Fibroblast of pulmonary artery (primary cell): ENCODE measurements at places on chromosomes 12 and 14.

- no peak for DNase-seq
Measured at GRCh38 chr12:106328735-106329134, 26.2 kb downstream of the TCP11L2 start.

- DNase-seq = peak; percentile 43
Measured at GRCh38 chr14:83556746-83557453, 1973.0 kb upstream of the FLRT2 start.

GRCh38 chr14:53741479-53742232 is 215.0 kb downstream of the BMP4 start:
- DNase-seq = no peak

DNA sequence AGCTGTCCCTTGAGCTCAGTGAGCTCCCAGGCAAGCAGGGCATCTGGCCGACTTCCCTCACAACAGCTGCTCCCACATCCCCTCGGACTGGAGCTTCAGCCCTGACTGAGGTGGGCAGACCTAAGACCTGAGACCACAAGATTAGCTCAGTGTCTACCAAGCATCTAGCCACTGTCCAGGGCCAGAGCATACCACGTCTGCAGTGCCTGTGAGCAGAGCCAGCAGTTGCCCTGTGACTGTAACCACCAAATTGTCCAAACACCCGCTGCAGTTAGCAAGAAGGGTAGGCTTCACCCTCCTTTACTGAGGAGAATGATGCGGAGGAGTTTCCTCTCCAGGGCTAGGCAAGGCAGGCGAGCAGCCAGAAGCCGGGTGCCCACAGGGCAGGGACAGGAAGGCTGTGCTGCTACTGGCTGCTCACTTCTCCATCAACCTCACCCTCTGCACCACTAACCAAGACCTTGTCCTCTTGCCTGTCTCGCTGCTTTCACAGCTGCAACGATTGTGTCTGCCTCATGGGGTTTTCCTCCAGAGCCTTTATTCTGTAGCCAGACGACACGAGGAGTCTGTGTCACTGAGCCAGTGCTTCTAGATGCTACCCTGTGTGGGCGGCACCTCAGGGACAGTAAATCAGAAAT is 53.9 kb downstream of the ANAPC7 start:
- peak; percentile 33 for DNase-seq

DNA sequence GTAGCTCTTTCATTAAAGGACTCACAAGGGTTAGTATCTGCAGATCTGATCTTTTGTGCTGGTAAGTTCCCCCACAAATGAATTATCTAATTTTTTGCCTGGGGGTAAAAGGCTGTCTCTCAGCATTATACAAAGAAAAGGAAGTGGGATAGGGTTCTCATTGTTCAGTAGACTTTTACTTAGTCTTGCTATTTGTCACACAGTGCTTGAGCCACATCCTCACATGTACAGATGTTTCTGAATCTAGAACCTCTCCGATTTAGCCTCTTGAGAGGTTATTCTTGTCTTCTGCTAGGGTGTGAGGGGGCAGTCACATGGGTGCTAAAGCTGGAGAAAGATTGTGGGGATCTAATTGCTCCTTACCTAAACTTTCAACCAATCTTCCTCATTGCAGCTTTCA is 93.0 kb downstream of the SLC41A2 start:
- DNase-seq = no peak

DNA sequence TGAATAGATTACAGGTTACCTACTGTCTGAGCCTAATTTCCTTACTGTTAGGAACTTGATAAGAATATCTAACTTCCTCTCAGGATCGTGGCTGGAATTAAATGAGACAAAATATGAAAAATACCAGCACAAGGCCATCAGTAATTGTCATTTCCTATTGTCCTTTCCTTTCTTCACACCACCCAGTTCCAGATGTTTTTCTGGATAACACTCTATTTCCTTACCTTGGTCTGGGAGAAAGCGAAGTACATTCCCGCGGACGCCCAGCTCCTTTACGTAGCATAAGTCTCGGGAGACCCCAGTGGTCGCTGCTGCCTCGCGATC is 376 bp downstream of the GDF3 start:
- DNase-seq = no peak

DNA sequence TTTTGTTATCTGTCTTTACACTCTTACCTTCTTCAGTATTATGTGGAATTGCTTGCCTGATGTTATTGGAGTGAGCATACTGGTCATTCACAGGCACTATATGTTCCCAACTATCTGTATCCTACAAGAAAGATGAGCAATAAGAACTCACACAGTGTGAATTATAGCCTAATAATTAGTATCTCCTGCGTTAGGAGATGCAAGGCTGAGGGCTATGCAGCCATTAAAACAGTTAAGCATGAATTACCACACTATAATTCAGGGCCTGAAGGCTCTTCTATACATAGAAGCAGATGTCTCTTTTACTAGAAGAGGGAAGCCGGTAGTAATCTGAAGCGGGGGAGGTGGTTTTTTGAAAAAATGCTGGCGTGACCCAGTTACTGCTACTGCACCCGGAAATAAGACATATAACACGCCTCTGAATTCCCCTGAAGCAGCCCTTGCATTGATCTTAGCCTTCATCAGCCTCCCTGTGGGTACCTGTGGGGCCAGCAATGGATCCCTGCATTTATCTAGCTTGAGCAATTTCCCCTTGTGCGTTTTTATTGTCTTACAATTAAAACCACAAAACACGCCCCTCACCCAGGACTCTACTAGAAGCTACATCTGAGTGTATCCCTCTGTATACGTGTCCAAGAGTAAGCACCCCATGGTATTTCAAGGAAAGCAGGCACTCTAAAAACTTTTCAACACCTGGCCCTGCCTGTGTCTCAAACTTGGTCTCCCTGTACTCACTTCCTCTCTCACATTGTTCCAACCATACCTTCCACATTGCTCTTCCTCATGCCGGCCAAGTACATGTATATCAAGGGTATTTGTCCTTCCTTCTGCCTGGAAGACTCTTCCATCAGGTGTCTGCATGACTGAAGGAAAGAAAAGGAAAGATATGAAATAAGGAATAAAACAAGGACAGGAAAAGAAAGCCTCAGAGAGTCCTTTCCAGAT is 210.9 kb upstream of the ARID2 start:
- DNase-seq = no peak

DNA sequence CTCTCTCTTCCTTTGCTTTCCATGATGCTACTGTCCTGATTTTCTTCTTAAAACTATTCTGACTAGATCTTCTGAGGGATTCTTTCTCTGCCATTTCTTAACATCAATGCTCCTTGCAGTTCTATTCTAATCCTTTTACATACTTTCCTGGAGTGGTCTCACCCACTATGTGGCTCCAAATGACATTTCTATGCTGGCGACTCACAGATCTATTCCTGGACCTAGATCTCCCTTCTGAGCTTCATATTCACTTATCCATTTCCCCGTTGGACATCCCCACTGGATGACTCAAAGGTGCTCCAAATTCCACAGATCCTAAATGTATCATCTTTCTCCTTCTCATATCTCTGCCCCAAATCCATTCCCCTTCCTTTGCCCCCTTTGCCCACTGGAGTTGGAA is 4.1 kb downstream of the TEP1 start:
- no peak for DNase-seq

DNA sequence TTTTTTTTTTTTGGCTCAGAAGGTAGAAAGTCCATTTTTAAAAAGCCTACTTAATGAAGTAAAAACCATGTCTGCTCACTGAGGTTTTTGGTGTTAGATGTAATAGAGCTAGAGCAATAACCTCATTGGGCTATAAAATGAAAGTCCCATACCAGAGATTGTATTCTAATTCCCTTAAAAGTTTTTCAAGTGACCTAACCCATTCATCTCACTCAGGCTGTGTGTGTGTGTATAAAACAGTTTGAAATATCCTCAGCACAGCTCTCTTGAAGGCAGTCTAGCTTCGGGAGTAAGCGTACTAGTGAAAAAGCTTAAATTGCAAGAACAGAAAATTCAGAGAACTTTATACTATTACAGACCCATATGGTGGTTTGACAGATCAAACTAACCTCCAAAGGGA is 313.8 kb downstream of the CEP128 start:
- DNase-seq = no peak

- DNase-seq = peak; percentile 7
Measured at GRCh38 chr12:98754095-98754494, 109.0 kb downstream of the APAF1 start.

DNA sequence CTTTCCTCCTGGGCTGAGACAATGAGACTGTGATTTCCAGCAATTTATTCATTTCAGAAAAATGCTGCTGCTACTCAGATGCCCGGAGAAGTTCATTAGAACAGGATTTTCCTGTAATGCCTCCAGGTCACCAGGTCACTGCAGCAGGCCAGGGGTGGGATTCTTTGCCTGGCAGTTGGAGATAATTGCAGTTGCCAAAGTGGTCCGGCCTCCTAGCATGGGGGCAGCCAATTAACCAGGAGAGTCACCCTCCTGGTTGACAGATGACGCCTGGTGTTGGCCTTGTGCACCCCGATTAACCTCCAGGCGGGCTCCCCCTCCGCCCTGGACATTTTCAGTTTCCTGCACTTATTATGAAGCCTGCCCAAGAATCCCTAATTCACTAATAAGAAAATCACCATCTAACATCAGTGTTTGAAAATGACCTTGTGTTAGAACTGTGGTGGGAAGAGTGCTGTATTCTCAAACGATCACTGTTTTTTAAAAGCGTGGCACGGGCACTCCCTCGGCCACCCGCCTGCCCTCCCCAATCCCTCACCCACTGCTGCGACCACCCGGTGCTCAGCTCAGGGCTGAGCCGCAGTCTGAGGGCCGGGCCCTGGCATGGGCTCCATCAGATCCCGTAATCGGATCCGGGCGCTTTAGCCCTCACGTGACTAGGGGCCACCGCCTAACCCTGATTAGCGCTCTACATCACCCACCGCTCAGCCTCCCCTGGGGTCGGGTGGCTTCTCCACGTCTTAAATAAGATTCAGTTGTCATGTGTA is 12.9 kb downstream of the RIMBP2 start:
- no peak for DNase-seq

DNA sequence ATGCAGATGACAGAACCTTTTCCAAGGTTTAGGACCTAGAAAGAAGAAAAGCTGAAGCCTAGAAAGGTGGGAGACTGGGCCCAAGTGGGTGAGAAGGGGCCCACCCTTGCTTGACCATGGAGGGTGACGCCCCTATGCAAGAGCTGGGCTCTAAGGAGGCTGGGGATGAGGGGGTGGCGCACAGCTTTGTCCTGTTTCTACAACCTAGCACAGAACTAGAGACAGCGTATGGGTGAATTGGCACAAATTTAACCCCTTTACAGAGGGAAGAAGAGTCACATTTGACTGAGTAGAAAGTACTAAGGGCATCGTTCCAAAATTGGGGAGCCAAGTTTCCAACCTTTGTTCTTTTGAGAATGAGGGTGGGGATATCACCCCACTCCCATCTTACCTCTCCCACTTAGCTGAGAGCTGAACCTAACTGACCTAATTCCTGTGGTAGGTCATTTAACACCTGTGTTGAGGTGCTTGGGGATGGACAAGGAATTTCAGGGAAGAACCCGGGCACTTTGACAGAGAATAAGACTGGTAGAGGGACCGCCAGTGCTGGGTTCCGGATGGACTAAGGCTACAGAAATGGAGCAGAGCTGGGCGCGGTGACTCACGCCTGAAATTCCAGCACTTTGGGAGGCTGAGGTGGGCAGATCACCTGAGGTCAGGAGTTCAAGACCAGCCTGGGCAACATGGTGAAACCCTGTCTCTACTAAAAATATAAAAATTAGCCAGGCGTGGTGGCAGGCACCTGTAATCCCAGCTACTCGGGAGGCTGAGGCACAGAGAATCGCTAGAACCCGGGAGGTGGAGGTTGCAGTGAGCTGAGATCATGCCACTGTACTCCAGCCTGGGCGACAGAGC is 5.2 kb downstream of the NFKBIA start:
- peak; percentile 51 for DNase-seq

- no peak for DNase-seq
Measured at GRCh38 chr14:101859538-101859902, 98.0 kb downstream of the PPP2R5C start.

- peak; percentile 3 for DNase-seq
Measured at GRCh38 chr14:94775091-94775870, 5.4 kb upstream of the GSC start.

GRCh38 chr14:57502586-57503254 is 9.1 kb upstream of the CCDC198 start:
- peak; percentile 16 for DNase-seq

GRCh38 chr12:2076196-2076570 is 23.4 kb downstream of the CACNA1C start:
- DNase-seq = peak; percentile 41

DNA sequence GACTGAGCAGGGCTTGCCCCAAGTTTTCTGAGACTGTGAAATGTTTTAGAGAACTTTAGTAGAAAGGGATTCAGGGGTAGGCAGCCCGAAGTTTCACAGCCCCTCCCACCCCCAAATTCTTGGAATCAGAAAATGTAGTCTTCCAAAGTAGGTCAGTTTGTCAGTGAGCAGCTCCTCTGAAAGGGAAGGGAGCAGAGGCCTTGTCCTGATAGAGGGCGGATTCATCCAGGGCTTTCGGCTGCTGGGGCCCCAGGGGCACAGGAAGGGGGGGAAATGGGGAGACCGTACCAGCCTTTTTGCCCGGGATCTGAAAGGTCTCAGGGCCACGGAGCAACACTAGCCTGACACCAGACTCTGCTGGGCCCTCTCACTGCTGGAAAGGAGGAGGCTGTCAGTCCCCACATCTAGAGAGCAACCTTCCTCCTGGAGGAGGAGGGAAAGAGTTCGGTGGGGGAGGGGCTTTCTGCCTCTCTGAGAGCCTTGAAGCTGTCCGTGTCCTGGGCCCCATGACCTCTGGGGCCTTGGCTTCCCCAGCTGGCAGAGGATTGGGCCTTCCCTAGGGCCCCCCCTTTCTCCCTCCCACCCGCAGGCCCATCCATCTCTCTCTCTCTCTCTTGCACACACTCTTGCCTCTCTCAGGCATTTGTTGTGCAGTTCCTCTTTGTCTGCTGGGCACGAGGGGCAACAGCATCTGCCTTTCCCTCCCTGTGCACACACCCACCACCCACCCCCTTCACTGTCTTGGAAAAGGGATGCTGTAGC is at the start of gene IKZF4:
IKZF4 (plus strand) TSS at position 621 of the 762 bp plus-strand sequence. CDS start 451 bp downstream, outside the sequence.
- DNase-seq = peak; percentile 64

DNA sequence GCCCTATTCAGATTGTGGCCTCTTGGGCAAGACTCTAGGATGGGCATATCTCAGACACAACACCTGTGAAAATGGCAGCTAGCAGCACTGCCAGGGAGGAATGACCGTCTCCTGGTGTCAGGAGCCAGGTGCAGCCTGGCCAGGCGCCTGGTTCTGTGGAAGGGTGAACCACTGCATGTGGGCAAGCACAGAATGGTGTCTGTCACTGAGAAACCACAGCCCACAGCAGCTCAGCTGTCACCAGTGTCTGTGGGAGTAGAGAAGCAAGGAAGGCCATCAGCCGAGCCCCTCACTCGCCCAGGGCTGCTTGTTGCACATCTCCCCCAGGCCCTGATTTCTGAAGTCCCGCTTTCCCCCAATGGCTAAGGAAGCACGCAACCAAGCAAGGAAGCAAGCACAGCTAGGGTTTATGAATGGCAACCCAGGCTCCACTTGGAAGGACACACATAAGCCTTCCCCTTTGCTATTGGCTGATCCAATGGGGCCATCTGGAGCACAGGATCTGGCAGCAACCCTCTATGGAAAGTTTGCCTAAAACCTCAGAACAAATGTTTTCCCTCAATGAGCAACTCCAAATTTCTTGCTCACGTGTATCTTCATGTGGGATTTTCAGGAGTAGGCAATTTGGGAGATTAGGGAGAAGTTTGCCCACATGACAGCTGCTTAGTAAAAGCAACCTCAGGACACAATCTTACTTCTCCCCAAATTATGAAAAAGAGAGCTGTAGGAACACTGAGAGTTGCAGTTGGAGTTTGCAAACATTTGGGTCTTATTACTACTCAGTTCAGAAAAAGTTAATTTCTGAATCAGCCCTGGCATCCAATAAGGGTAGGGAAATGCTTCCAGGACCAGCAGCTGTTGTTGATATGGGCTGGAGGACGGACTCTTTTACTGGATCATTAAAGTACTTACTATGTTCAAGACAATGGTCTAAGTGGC is 44.7 kb downstream of the GPHB5 start:
- peak; percentile 13 for DNase-seq
